Activated CD4-positive, alpha-beta memory T cell treated with anti-CD3 and anti-CD28 coated beads, Interleukin-2, amount 10 ng/mL, durations not matched to agents 7 days and 5 days (primary cell): ENCODE measurements at places on chromosomes 6 and 20.

DNA sequence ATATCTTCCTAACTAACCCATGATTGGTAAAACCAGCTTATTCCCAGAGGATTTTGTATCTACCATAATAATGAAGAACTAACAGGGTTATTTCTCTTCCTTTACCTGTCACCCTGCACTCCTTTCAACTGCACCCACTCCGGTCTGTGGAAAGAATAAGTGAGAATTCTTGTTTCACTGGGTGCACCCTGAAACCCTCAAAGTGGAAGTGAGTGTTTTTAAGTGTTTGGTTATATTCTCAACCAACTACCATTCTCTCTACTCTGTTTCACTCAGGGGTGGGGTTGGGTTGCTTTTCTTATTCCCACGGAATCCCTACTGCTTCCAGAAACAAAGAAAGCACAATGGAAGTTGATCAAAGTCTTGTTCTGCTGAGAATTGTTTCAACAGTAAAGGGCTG lies 42.6 kb upstream of the KHDRBS2 start:
- DNase-seq, result no peak

- no peak for DNase-seq
These were observed 93.0 kb upstream of the HDAC2 start for GRCh38 chr6:114063956-114064355.

DNA sequence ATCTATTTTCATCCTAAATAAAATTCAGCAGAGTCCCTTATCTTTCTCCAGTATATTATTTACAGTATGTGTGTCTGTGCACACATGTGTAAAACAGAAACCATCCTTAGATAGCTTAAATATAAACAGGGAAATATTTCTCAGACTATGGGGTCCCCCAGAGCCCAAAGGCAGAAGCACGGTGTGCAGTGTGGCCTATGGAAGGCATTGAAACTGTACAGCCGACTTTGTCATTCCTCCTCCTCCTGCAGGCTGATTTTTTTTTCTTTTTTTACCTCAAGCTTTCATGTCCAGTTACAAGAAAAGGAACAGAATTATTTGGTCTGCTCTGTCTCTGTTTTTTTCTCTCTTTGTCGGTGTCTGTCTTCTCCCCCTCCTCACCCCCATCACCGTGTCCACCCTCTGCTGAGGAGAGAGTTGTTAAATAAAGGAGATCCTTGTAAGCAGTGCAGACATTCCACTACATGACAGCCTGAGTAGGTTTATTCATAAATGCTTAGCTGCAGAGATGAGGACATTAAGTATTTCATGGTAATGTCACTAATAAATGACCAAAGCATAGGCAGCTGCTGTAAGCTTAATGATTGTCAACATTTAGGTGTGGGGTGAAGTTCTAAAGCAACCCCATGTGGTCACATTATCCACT lies 31.8 kb upstream of the SLC35D3 start:
- no peak for DNase-seq

DNA sequence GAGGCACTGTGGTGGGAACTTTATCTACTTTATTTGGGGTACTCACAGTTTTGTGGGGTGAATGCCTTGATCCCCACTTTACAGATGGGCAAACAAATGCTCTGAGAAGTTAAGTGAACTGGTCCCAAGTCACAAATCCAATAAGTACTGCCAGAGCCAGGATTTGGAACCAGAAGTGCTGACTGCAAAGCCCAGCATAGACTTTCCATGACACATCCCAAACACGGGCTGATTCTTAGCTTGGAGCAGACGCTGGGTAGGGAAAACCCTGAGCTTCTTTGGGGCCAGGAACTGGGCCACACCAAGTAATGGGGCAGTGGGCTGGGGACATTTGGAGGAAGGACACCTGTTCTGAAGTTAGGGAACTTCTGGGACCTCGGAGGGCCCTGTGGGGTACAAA lies 20.3 kb downstream of the RIN2 start:
- DNase-seq, result no peak

GRCh38 chr6:99287523-99287922 lies 62.0 kb downstream of the FAXC start:
- DNase-seq, result no peak

DNA sequence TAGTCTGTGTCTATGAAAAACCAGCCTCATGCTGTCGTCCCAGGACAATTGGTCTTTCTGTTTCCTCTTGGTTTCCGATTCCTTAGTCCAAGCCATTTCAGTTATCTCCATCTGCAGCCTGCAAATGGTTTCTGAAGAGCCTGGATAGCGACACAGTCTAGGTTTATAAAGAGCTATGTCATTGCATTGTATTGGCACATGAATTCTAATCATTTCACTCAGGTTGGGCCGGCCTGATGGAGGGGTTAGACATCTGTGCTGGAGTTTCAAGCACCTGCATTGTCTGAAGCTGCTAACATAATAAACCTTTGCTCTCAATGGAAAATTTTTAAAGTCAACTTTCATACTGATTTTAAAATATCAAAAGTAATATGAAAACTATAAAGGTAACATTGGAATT lies 232.6 kb upstream of the MAP3K7 start:
- DNase-seq, result no peak

DNA sequence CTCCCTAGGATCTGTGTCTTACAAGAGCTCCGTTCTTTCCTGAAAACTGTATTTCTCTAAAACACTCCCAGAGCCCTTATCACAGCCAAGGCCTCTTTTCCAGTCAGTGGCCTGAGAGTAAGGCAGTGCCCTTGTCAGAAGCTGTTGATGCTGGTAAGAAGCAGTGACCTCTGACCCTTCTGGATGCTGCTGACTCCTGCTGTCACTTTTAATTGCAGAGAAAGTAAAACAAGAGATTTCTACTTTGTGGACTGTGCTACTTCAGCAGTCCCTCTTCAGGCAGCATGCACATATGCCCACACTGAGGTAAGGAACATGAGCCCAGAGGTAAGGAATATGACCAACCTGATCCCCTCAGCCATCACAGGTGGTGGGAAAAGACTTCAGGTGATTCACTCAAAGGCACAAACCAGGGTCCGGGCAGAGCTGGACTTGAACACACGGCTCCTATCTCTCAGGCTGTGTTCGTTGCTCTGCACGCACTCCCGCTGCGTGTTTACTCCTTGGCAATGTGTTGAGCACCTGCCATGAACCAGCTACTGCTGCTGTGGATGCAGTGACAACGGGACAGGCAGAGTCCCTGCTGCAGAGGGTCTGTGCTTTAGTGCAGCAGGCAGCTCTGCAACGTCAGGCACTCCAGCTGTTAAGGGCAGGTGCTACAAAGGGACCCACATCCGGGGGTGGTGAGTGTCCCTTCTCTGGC lies 201.9 kb upstream of the CST7 start:
- DNase-seq, result no peak

DNA sequence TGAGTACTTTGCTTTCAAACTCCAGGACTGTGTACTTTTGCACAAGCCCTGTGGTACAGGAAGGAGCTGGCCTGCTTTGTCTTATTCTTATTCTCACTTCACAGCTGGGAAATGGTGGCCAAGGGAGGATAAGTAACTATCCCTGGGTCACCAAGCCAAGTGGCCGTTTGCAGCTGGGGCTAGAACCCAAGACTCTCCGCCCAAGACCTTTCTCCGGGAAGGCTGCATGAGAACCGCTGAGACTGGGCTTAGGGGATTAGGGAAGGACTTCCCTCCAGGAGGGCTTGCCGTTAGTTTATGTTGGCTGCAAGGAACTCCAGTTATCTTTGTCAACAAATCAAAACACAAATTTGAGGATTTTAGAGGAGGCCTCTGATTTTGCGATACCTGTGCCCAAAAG lies 343.2 kb upstream of the RNF24 start:
- DNase-seq, result no peak

DNA sequence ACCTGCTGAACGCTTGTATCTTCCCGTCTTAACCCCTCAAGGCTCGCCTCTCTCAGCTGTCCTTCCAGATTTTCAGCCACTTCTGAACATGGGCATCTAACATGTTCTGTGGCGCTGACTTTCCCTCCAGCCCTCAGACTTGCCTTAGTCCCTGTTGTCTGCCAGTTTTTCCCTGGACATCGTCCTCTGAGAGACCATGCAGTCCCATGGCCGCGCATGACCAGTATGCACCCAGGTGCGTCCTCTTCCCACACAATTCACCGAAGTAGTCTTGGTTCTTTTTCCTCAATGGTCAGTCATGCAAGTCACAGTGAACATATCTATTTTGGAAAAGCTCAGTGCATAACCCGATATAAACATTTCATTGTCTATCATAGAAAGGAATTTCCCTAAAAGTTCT lies 9.2 kb downstream of the TUBB2B start:
- no peak for DNase-seq
